Fibroblast of lung (primary cell): ENCODE measurements at places on chromosomes 7 and 10. TPM values are rescaled to one million over a fixed set of nuclear protein-coding genes. Genes with fewer than 3 reads are reported as not detected.

OR13A1 gene
- total RNA-seq = not detected in 2 replicates

OR6B1 gene
- total RNA-seq = not detected in 2 replicates

FAM25C gene
- not detected in 2 replicates for total RNA-seq

KRIT1 gene
- 45.7 and 53.0 TPM in 2 replicates for total RNA-seq

ZNF365 gene
- 2.8 and 5.8 TPM in 2 replicates for total RNA-seq

SPDYE2 gene
- not detected in 2 replicates for total RNA-seq

BLNK gene
- total RNA-seq = 0.33 and 0.51 TPM in 2 replicates
